ENCODE measurements at places on chromosomes 2 and 18.

DNA sequence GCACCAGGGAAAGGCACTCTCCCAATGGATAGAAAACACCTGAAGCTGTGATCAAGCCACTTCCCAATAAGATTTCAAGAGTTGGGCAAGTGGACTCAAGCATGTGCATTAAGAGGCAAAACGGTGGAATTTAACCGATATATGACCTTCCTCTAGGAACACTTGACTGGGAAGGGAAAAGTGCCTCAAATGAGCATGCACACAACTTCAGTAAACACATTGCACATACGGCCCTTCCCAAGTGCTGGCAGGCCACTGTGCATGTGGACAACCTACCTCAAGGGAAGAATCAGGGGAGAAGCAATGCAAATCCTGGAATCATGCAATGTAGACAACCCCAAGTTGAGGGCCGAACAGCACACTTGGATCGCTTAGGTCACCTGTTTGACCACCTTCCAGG, 23.9 kb upstream of the SH3RF3 start:
- DNase-seq: no peak

DNA sequence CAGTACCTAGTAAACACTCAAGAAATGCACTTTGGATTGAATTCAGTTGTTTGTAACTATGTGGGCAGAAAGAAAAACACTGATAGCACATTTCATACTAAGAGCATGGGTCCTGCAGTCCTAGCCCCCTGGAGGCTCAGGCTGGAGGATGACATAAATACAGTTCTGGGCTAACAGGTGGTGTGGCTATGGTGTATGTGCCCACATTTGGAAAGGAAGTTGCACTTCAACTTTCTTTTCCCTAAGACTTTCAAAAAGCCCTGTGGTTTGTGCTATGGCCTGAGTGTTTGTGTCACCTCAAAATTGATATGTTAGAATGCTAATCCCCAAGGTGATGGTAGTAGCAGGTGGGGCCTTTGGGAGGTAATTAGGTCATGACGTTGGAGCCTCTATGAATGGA, 218.2 kb downstream of the CDCA7 start:
- DNase-seq: no peak

DNA sequence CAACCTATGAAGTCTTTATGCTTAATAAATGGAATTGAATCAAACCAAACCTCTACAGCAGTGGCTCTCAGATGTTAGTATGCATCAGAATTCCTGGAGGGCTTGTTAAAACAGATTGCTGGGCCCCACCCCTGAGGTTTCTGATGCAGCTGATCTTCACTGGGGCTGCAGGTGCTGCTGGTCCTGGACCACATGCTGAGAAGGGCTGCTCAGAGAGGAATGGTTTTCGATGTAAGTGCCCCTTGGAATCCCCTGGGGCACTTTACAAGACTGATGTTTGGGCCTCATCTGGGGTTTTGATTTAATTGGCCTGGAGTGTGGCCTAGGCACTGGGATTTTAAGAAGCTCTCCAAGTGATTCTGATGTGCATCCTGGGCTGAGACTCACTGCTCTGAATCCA, 403.8 kb upstream of the HS6ST1 start:
- no peak for DNase-seq

DNA sequence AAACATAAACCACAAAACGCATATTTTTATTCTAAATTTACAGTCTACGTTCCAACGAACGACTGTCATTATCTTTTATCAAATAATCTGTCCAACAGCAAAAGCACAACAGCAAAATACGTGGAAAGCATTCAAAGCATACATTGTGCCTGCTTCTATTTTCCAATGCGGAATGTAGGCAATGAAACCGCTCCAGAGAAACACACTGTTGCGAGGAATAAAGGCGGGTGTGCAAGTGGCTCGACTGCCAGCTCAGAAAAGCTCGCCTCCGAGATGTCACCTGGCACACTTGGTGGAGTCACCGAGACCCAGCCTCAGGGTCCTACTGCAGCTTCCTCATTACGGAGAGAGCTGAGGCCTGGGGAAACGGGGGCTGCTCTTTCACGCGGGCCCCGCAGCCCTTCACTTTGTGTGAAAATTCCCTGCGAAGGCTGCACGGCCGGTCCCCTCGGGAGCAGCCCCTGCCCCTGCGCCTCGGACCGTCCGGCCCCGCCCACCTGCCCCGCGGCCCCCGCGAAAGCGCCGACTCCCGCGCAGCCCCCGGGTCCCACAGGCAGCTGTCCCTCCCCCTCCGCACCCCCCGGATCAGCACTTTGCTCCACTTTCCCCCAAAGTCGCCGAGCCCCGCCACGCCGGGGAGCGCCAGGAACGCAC, 752 bp downstream of the MGAT4A start:
- DNase-seq: no peak

GRCh38 chr2:217610401-217610814, 392.4 kb downstream of the TNS1 start:
- DNase-seq: peak; percentile 13

GRCh38 chr2:169108099-169108884, 38.9 kb downstream of the DHRS9 start:
- no peak for DNase-seq

Measured in stimulated activated CD4-positive, alpha-beta T cell treated with anti-CD3 and anti-CD28 coated beads, Interleukin-1b, Interleukin-23, amount 100 ng/mL, for 1 hour (primary cell).